T-helper 17 cell (primary cell): ENCODE measurements at places on chromosomes 7 and 10. TPM values are rescaled to one million over a fixed set of nuclear protein-coding genes. Genes with fewer than 3 reads are reported as not detected.

GRCh38 chr10:30915146-30915545 is 116.5 kb downstream of the ZNF438 start:
- H3K27ac ChIP-seq = no peak overlapping the region
- no peak for DNase-seq
- no peaks in the 10 kb centered on the region for H3K27me3 ChIP-seq
- peaks cover 5% of the 10 kb centered on the region for H3K36me3 ChIP-seq

GRCh38 chr7:142249918-142250317 is 7.9 kb downstream of the PRSS58 start:
- peaks cover 23% of the 10 kb centered on the region for H3K27me3 ChIP-seq
- no peak overlapping the region for H3K4me3 ChIP-seq
- H3K36me3 ChIP-seq = peaks cover under 1% of the 10 kb centered on the region
- peaks cover 2% of the 10 kb centered on the region for H3K4me1 ChIP-seq
- no peak overlapping the region for H3K27ac ChIP-seq

TMEM270 gene
- not detected for total RNA-seq

TBC1D12 gene
- 1.9 TPM for total RNA-seq

SEMA3D gene
- not detected for total RNA-seq

- H3K4me3 ChIP-seq = no peak overlapping the region
- DNase-seq = no peak
- H3K36me3 ChIP-seq = no peaks in the 10 kb centered on the region
- H3K4me1 ChIP-seq = no peaks in the 10 kb centered on the region
- H3K27ac ChIP-seq = no peak overlapping the region
- H3K27me3 ChIP-seq = no peaks in the 10 kb centered on the region
These were observed 311.9 kb downstream of the HGF start for GRCh38 chr7:81457852-81458522.

DNA sequence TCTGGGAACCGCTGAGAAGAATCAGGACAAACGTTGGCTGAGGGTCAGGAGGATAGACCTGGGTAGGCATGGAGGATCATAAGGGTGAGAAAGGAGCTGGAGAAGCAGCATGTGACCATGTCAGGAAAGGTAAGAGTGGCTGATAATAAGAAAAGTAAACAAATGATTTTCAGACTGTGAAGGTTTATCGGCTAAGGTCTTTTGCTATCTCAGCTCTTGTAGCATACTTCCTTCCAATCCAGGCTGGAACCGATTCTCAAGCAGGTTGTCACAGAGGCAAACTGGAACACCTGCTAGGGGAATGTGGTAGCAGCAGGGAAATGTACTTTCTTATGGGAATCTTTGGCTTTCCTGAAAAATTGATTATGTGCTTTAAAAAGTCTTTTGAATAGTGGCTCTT is 74.7 kb downstream of the TMEM168 start:
- H3K27me3 ChIP-seq = no peaks in the 10 kb centered on the region
- H3K36me3 ChIP-seq = no peaks in the 10 kb centered on the region
- H3K4me3 ChIP-seq = no peak overlapping the region
- H3K4me1 ChIP-seq = no peaks in the 10 kb centered on the region

GPR85 gene
- total RNA-seq = not detected

DYNC1I1 gene
- 0.31 TPM for total RNA-seq

GRCh38 chr10:86687750-86688149 is 19.4 kb downstream of the LDB3 start:
- H3K4me3 ChIP-seq = no peak overlapping the region
- DNase-seq = no peak
- H3K27ac ChIP-seq = peak overlapping the region; percentile 41
- peaks cover 7% of the 10 kb centered on the region for H3K4me1 ChIP-seq
- no peaks in the 10 kb centered on the region for H3K36me3 ChIP-seq
- H3K27me3 ChIP-seq = peaks cover 15% of the 10 kb centered on the region

PITX3 gene
- total RNA-seq = not detected

SPRN gene
- total RNA-seq = not detected

GRCh38 chr7:27235387-27236311 is 7.0 kb upstream of the EVX1 start:
- peaks cover 4% of the 10 kb centered on the region for H3K4me1 ChIP-seq
- no peak for DNase-seq
- H3K36me3 ChIP-seq = peaks cover 2% of the 10 kb centered on the region
- H3K27me3 ChIP-seq = peaks cover 68% of the 10 kb centered on the region
- no peak overlapping the region for H3K27ac ChIP-seq
- H3K4me3 ChIP-seq = peak overlapping the region; percentile 3

GRCh38 chr10:50992356-50992901 is 81.9 kb upstream of the PRKG1 start:
- H3K27me3 ChIP-seq = peaks cover 66% of the 10 kb centered on the region
- peak overlapping the region; percentile 21 for H3K4me3 ChIP-seq
- H3K27ac ChIP-seq = no peak overlapping the region
- no peak for DNase-seq
- peaks cover 3% of the 10 kb centered on the region for H3K36me3 ChIP-seq

GRCh38 chr7:20403331-20403730 is 72.6 kb downstream of the ITGB8 start:
- no peak overlapping the region for H3K27ac ChIP-seq
- no peaks in the 10 kb centered on the region for H3K4me1 ChIP-seq
- H3K4me3 ChIP-seq = no peak overlapping the region
- no peaks in the 10 kb centered on the region for H3K36me3 ChIP-seq
- H3K27me3 ChIP-seq = no peaks in the 10 kb centered on the region

NCF1 gene
- 1.1 TPM for total RNA-seq

FAS gene
- total RNA-seq = 80.0 TPM

- no peaks in the 10 kb centered on the region for H3K36me3 ChIP-seq
- H3K4me3 ChIP-seq = no peak overlapping the region
- H3K4me1 ChIP-seq = no peaks in the 10 kb centered on the region
- H3K27me3 ChIP-seq = no peaks in the 10 kb centered on the region
These were observed 238.2 kb upstream of the AGK start for GRCh38 chr7:141312828-141313521.

DNA sequence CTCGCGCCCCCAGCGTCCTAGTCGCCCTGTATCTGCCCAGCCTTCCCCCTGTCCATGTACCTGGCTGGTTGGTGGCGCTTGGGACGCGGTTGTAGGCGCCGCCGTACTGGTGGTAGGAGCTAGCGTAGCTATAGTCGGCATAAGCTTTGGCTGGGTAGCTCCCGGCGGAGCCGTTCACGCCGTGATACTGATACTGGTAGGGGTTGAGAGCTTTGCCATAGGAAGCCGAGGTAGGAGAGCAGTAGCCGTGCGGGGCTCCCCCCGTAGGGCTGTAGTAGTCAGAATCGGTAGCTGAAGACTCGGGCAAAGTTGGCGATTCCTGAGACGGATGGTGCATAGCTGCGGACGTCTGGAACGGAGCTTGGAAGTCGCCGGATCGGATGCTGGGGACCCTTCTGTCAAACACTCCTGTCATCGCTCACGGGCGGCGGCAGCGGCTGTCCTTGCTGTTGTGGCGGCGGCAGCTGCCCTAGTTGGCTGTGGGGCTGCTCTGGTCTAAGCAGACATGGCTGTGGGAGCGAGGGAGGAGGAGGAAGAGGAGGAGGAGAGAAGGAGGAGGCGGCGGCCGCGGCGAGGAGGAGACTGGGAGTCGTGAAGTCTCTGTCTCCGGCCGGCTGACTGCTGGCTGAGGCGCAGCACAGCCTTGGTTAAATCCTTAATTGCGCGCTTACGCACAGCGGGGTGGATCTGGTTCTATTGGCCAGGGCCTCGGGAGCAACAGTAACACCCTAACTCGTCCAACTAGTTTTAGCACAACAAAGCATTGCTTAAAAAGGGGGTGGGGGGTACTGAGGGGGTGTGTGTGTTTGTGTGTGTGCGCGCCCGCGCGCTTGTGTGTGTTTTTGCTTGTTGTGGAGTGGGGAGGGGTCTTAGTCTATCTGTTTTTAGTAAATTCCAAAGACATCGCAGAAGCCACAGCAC is at the start of gene DLX5:
DLX5 (minus strand) TSS at position 623 of the 921 bp plus-strand sequence; CDS start at position 415, 208 bp downstream.
- H3K4me1 ChIP-seq = peaks cover 40% of the 10 kb centered on the region
- H3K36me3 ChIP-seq = peaks cover 5% of the 10 kb centered on the region
- peaks cover 87% of the 10 kb centered on the region for H3K27me3 ChIP-seq
- H3K4me3 ChIP-seq = peak within 1 kb of the TSS; percentile 69

GRCh38 chr7:38068461-38068860 is 109.6 kb upstream of the STARD3NL start:
- H3K4me1 ChIP-seq = no peaks in the 10 kb centered on the region
- no peaks in the 10 kb centered on the region for H3K36me3 ChIP-seq
- DNase-seq = no peak
- H3K27me3 ChIP-seq = peaks cover 54% of the 10 kb centered on the region

- no peak overlapping the region for H3K27ac ChIP-seq
- no peaks in the 10 kb centered on the region for H3K36me3 ChIP-seq
- no peaks in the 10 kb centered on the region for H3K27me3 ChIP-seq
- no peak overlapping the region for H3K4me3 ChIP-seq
These were observed 408.5 kb upstream of the POT1 start for GRCh38 chr7:125338110-125338509.

ARMC10 gene
- 16.0 TPM for total RNA-seq

DNA sequence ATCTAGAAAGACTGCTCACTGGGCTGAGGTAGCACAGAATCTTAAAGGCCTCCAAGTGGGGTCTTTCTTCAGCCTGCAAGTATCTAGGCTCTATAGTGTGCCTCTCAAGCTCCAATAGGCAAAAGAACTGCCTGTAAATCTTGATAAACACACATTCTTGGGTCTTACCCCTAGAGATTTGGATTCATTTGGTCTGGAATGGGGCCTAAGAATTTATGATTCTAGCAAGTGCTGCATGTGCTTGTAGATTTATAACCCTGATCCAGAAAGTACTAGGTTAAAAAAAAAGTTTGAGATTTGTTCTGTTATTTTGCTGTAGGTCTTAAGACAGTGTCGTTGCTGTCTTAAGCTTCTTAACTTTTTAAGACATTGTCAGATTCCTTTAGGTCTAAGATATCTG is 74.1 kb downstream of the RALA start:
- H3K4me1 ChIP-seq = peaks cover 6% of the 10 kb centered on the region
- DNase-seq = no peak
- H3K36me3 ChIP-seq = peaks cover 11% of the 10 kb centered on the region

DNA sequence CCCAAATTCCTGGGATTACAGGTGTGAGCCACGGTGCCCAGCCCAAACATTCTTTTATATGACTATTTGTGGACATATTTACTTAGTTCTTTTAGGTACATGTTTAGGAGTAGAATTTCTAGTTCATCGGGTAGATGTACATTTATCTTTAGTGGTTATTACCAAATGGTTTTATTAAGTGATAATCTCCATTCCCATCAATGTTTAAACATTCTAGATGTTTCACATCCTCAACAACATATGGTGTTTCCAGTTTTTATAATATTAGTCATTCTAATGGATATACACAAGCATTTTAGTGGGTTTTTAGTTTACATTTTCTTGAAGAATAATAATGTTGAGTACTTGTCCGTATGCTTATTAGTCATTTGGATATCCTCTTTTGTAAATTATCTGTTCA is 131.7 kb downstream of the RTKN2 start:
- H3K36me3 ChIP-seq = peaks cover 2% of the 10 kb centered on the region
- H3K4me1 ChIP-seq = no peaks in the 10 kb centered on the region
- no peaks in the 10 kb centered on the region for H3K27me3 ChIP-seq
- H3K27ac ChIP-seq = no peak overlapping the region
